Hepatocyte (in vitro differentiated cells): ENCODE measurements at places on chromosomes 7 and 10. TPM values are rescaled to one million over a fixed set of nuclear protein-coding genes. Genes with fewer than 3 reads are reported as not detected.

GRCh38 chr7:24777806-24778205 lies 20.5 kb upstream of the GSDME start:
- H3K27me3 ChIP-seq: no peaks in the 10 kb centered on the region
- no peak overlapping the region for H3K4me3 ChIP-seq
- H3K4me1 ChIP-seq: no peaks in the 10 kb centered on the region
- H3K36me3 ChIP-seq: no peaks in the 10 kb centered on the region
- DNase-seq: no peak
- H3K27ac ChIP-seq: no peak overlapping the region

- no peaks in the 10 kb centered on the region for H3K27me3 ChIP-seq
- H3K4me3 ChIP-seq: no peak overlapping the region
- H3K27ac ChIP-seq: no peak overlapping the region
- no peaks in the 10 kb centered on the region for H3K4me1 ChIP-seq
- DNase-seq: no peak
- no peaks in the 10 kb centered on the region for H3K36me3 ChIP-seq
Observed at GRCh38 chr7:30347226-30348082, 63.1 kb downstream of the ZNRF2 start.

GRCh38 chr10:27285093-27285492 lies 44.5 kb upstream of the ACBD5 start:
- H3K36me3 ChIP-seq: no peaks in the 10 kb centered on the region
- H3K27ac ChIP-seq: no peak overlapping the region
- no peak overlapping the region for H3K4me3 ChIP-seq
- H3K27me3 ChIP-seq: no peaks in the 10 kb centered on the region

DNA sequence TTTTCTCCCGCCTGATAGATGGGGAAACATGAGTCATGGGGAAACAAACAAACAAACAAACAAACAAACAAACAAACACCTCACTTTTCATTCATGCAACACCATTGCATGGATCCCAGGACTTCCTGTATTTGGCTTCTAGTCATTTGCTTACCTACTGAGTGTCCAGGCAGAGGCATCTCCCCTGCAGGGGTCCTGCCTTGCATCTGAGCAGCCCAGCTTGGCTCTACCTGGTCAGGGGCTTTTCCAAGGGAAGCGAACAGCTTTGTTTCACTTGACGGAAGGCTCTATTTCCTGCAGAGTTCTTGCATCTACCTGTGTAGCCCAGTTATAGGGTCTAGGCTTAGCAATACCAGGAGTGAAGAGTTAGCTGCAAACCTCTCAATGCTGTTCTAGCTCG lies 374.2 kb downstream of the GATA3 start:
- no peaks in the 10 kb centered on the region for H3K4me1 ChIP-seq
- no peak overlapping the region for H3K4me3 ChIP-seq
- H3K36me3 ChIP-seq: no peaks in the 10 kb centered on the region

GRCh38 chr10:116099023-116099420 lies 174.0 kb downstream of the GFRA1 start:
- peaks cover 5% of the 10 kb centered on the region for H3K27me3 ChIP-seq
- peak overlapping the region; percentile 24 for H3K27ac ChIP-seq
- DNase-seq: no peak
- no peaks in the 10 kb centered on the region for H3K36me3 ChIP-seq
- no peaks in the 10 kb centered on the region for H3K4me1 ChIP-seq

DNA sequence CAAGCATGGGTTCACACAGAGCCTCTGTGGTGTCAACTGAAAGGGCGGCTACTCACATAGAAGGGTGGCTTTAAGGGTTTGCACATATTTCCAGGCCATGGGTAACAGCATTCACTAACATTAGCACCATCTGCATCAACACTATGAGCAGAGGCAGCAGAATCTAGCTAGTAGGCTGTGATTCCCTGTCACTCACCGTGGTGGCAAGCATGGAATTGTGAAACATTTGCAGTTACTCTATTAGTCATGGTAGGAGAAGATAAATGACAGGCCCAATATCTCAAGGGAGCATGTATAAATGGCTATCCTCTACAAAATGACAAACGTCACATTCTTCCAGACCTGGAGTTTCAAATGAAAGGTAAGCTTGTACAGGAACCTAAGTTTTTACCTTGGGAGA lies 32.2 kb upstream of the CUBN start:
- H3K27me3 ChIP-seq: no peaks in the 10 kb centered on the region
- no peak for DNase-seq
- no peaks in the 10 kb centered on the region for H3K4me1 ChIP-seq

GRCh38 chr10:61990761-61991135 lies 89.2 kb downstream of the ARID5B start:
- no peak overlapping the region for H3K27ac ChIP-seq
- no peak overlapping the region for H3K4me3 ChIP-seq
- H3K4me1 ChIP-seq: peaks cover 42% of the 10 kb centered on the region
- H3K27me3 ChIP-seq: no peaks in the 10 kb centered on the region

DNA sequence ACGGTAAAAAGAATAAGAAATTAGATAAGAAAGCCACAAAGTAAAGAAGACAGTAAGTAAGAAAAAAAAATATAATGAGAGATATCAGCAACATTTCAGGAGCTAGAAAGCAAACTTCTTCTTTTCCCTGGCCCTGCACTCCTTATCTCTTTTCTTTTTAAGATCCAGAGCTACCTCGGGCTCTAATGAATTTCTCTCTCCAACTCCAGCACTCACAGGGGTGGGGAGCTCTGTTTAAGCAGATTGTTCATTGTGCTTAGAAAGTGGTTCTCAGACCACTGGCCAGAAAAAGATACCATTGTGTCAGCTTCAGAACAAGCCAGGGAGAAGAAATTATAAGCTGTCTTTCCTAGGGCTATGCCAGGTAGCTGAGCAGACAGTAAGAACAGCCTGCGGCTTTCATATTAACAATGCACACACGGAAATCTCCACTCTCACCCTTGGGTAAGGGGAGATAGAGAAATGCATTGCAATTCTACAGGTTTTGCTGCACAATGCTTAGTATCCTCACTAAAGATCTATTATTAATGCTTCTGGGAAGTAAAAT lies 19.3 kb downstream of the OR2F1 start:
- no peaks in the 10 kb centered on the region for H3K4me1 ChIP-seq
- no peak for DNase-seq

The FGF8 gene
- total RNA-seq: not detected in 2 replicates

The NAT16 gene
- not detected in 2 replicates for total RNA-seq

The KAZALD1 gene
- 31.9 and 34.8 TPM in 2 replicates for total RNA-seq

The CHAT gene
- total RNA-seq: 0.27 TPM in 1 of 2 replicates, not detected in the other

The GAD2 gene
- 0.53 and 1.3 TPM in 2 replicates for total RNA-seq
